ENCODE measurements at places on chromosomes 6 and 20.

- DNase-seq: no peak
Observed at GRCh38 chr20:32319100-32319499, 39.0 kb upstream of the ASXL1 start.

- no peak for DNase-seq
Observed at GRCh38 chr6:100506651-100507050, 41.9 kb upstream of the SIM1 start.

- no peak for DNase-seq
Observed at GRCh38 chr6:54097753-54098152, 13.5 kb upstream of the MLIP start.

DNA sequence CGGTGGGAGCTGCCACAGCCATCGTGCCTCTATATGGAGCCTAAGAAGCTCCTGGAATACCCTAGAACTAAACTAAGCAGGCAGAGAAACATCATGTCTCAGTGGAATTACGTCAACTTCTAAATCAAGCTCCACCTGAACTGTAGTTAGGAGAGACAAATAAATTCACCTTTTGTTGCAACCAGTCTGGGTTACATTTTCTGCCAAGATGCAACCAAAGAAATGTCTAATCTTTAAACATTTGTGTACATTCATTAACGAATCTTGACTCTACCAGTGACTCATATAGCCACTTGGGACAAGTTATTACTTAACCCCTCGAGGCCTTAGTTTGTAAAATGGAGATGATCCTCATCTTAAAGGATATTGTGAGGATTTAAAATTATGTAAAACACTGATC, 8.9 kb downstream of the PTPRK start:
- no peak for DNase-seq

GRCh38 chr6:27495386-27496135, 22.7 kb upstream of the ZNF184 start:
- DNase-seq: no peak

- no peak for DNase-seq
Observed at GRCh38 chr6:28267695-28268059, 734 bp downstream of the ZSCAN26 start.

GRCh38 chr6:8329562-8329961, 105.8 kb downstream of the SLC35B3 start:
- no peak for DNase-seq

DNA sequence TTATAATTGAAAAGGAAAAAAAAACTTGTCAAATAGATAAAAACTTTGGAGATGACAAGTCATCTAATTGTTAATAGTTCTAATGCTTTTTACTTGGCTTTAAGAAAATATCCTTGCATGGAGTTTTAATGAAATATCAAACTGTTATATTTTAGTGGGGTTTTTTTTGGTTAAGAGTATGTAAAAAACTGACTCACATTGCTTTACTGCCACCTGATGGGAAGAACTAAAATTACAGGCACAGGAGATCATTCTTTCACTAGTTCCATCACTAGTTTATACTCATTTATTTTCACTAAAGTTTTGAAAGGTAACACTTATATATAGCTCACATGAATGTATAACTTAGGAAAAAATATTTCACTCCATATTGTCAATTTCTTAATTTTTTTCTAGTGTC, 309.1 kb downstream of the LMBRD1 start:
- no peak for DNase-seq

- DNase-seq: no peak
Observed at GRCh38 chr6:24397631-24398030, 5.1 kb upstream of the MRS2 start.
